Epithelial cell of esophagus (primary cell): ENCODE measurements at places on chromosomes 1 and 21.

DNA sequence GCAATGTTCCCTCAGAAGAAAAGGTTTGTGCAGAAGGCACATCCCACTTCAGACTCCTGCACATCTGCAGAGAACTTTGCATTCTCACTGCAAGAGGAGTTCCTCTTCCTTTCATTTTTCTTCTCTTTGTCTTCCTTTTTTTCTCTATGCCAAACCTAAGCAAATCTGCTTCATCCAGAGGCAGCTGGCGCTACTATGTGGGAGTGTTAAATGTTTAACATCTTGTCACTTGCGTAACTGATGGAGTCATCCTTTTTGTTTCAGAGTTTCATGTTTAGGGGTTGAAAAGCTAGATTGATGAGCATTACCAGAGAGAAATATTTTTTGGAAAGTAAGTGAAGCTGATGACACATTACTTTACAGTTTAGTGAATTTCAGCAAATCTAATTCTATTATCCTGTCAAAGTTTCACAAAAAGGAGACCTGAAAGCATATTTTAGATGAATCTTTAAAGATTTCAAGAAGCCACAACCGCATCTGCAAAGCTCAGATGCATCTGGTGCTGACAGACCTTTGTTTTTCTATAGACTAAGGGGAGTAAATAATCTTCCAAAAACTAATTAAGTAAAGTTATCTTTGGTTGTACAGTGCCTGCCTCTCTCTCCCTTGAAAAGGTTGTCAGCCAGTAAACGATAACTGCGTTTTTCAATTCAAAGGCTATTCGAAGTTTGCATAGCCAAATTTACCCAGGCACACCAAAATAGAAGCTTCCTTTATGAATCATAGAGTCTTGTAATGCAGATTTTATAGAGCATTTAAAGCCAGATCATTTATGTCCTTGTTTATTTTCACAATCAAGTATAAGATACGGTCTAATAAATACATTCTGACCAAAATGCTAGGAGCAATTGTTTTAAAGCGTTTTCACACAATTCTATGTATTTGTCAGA, 1.2 kb upstream of the LRRC53 start:
- no peak for DNase-seq

- no peak for DNase-seq
Measured at GRCh38 chr1:178497903-178498478, 1.2 kb upstream of the CLEC20A start.

DNA sequence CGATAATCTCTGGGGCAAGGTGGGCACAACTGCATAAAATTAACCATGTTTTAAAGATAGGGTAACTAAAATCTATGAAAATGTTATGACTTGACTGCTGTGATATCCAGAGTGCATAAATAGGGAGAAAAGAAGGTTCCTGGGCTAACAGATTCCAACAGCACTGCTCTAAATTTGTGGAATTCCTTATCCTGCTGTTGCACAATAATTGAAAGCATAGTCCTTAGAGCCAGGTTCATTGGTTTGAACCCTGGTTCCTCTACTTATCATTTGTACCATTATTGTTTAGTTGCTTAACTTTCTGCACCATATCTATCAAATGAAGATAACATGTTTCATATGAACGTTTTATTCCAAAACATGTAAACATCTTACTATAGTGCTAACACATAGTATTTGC, 219.0 kb downstream of the NUF2 start:
- DNase-seq: no peak

GRCh38 chr1:78072216-78072615, 26.4 kb downstream of the GIPC2 start:
- no peak for DNase-seq

DNA sequence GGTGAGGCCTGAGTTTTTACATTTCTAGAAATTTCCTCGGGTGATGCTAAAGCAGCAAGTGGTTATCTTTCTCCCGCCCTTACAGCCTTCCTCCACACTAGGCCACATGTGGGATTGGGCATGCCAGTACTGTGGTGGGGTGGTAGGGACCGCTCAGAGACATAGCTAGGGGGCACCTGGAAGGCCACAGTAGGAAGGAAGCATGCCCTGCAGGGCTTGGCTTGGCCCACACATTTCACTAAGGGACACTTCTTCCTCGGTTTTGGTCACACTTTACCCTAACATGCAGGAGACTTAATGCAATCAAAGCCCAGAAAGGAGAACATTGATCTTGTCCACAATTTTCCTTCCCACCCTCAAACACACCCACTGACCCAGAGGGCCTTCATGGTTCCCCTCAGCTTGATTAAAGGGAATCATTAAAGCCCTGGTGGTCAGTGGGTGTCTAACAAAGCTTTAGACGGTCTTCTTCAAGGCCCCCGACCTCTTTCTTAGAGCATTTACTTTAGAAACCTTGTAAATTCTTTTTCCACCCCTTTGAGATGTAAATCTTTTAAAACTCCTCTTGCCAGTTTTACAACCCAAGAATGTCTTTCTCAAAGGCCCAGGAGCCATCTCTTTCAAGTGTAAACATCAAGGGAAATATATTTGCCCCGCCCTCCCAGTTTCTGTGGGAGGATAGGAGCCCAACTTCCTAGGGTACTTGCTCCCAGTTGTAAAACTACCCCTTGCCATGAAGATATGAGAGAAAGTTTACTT, 246.4 kb upstream of the PTBP2 start:
- no peak for DNase-seq

DNA sequence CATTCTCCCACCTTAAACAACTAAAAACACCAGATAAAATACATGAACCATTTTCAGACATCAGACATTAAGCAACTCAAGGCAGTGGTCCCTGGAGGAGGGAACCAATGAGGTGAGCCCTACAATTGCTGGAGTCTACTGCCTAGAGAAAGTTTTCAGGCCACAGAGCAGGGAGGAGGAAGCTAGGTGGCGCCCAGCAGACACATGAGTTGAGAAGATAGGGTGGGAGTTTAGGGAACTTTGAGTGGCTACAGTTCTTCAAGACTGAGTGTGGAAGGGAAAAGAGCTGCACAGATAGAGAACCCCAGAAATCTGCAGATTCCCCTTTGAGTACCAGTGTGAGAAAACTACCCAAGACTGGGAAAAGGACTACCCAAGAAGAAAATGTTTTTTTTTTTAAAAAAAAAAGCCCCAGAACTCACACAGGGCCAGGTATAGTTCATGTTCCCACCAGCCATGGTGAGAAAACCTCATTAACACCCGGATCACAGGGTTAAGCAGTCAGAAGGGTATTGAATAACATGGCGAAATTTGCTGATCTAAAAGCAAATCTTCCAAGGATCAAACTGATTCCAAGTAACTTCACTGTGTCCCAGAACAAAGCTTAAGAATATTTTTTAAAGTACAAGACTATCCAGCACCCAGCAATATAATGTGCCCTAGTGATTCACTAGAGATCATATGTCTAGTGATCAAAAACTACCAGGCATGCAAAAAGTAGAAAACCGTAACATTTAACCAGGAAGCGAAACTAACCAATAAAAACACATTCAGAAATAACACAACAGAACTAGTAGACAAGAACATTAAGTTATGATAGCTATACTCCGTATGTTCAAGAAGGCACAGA, 12.0 kb downstream of the ALDH9A1 start:
- DNase-seq: no peak

DNA sequence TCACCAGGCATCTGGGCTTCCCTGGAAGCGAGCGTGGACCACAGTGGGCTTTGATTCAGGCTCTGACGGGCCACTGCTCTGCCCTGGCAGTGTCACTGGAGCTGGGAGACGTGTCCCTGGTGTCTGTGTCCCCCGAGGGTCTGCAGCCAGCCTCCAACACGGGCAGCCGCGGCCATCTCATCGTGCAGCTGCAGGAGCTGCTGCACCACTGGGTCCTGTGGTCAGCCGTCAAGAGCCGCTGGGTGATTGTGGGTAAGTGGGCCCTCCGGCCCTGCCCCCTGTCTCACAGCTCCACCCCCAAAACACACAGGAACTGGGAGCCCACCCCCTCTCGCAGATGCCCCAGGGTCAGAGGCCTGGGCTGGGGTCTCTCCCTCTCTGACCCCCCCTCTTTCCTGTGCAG, 40.7 kb downstream of the DISP3 start:
- no peak for DNase-seq

GRCh38 chr1:91505086-91505485, 4.4 kb downstream of the CDC7 start:
- no peak for DNase-seq

GRCh38 chr1:106055855-106056254, 1000.6 kb upstream of the PRMT6 start:
- DNase-seq: no peak

GRCh38 chr1:51799372-51799771, 79.2 kb downstream of the NRDC start:
- DNase-seq: no peak

GRCh38 chr21:22311741-22312462, 1313.7 kb downstream of the NCAM2 start:
- DNase-seq: no peak

DNA sequence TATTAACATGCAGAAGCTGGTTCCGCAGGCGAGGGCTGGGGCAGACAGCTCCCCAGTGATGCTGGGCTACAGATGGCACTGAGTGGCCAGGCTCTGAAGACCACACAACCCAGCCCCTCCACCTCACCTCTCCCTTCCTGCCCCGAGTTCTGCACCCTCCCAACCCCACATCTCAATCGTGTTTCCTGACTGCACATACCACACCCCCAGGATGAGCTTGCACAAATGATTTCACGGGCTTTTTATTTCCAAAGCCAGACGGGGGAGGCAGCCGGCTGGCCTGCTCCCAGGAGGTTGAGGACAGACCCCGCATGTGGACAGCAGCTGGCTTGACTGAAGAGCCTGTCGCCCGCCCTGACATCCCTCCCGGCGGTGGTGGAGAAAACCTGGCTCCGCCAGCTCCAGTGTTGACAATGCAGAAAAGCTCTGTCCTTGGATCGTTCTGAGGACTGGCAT, 21.4 kb upstream of the ALDH4A1 start:
- DNase-seq: peak; percentile 53

GRCh38 chr1:100394285-100394684, 42.0 kb downstream of the CDC14A start:
- no peak for DNase-seq

DNA sequence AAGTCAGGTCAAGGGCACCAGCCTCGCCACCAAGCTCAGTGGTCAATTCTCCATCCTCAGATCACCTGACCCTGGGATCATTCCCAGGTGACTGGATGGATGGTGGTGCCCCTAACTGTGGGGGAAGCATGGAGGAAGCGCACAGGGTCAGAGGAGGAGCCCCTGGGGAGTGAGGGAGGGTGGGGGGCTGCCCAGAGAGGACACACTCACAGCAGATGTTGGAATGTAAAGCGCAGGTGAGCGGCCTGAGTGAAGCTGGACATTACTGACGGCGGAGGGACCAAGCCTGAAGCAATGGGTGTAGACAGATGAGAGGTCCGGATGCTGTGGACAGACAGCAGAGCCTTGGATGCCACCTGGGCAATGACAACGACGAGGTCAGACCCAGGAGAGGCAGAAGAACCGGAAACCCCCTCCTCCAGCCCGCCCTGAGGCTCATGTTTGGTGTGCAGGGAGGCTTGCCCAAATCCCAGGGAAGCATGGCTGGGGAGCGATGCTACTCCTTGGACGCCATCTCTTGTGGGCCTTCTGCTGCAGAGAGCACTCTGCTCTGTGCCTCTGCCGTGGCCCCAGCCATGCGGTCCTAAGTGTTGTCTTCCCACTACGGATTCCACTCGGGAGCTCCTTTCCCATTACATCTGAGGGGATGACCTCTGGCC, 5.7 kb upstream of the CPLANE2 start:
- DNase-seq: no peak

GRCh38 chr1:243470502-243470901, 214.7 kb downstream of the SDCCAG8 start:
- no peak for DNase-seq

DNA sequence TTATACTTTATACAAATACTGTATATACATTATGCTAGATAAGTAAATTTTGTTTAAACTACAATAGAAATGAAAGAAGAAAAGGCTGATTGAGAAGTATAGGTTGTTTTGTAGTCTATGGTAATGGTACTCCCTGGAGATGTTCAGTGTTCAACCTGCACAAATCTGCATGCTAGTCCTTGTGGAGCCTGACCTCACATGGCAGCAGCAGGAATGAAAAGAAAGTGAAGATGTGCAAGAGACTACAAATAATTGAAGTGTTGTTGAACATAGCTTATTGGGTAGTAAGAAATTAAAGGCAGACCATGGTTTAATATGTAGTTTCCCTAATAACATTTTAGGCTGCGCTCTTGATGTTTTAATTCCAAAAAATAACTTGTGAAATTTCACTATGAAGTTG, 201.2 kb downstream of the TGFB2 start:
- peak; percentile 17 for DNase-seq

DNA sequence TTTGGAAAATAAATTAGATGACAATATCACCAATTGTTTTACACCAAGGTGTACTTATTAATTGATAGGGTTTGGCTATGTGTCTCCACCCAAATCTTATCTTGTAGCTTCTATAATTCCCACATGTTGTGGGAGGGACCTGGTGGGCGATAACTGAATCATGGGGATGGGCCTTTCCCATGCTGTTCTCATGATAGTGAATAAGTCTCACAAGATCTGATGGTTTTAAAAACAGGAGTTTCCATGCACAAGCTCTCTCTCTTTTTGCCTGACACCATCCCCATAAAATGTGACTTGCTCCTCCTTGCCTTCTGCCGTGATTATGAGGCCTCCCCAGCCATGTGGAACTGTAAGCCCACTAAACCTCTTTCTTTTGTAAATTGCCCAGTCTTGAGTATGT, 131.0 kb upstream of the LMO4 start:
- DNase-seq: no peak

DNA sequence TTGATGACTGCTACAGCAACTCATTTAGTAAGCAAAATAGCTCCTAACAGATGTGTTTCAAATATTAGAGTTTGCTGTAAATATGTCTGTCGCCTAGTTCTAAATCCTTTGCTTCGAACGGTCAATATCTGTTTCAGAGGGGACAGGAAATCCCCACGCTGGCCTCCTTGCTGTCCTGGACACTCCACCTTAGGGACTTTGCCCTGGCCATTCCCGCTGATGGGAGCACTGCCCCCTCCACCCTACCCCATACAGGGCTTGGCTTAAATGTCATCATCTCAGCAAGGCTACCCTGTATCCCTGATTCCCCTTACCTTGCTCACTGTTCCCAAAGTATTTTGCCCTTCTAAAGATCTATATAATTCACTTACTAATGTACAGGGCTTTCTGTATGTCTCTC, 86.1 kb upstream of the HIVEP3 start:
- no peak for DNase-seq

DNA sequence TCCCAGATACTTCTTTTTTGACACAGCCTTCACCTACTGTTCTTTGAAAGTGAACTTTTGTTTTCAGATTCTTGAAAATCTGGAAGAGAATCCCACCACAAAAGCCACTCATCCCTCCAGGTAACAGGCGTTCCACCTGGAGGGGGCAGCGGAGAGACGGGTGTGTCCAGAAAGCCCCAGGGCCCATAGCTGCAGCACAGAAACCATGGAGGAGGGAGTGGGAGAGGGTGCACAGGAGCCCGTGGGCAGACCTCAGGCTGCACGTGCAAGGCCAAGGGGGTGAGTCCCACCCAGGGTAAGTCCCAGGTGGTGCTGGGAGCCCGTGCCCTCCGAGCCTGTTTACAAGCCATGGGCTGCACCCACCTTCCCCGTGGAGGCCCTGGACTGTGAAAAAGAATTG, 86.5 kb downstream of the PSMG1 start:
- no peak for DNase-seq

GRCh38 chr1:185646202-185646683, 87.9 kb upstream of the HMCN1 start:
- DNase-seq: peak; percentile 99
